NCI-H1930 (cell line): ENCODE measurements at places on chromosomes 2 and 18.
A peak's percentile ranks its signal among the peaks of the same experiment; 100 is the strongest.

DNA sequence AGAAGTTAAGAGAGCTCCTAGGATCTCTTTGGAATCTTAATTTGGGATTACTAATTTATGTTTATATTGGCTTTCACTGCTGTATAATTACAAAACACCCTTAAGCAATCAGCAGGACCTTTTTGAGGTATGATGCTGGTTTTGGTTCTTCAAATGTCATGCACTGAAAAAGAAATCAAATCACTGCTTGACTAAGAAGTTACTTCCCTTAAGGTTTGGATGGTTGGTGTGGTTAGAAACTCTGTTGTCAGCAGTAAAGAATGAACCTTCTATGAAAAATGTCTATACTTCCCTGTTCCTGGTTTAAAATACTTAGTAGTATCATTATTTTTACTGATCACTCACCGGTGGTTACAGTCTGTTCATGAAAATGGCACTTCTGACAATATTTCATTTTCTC lies 5.5 kb downstream of the COLEC12 start:
- no peak for DNase-seq

DNA sequence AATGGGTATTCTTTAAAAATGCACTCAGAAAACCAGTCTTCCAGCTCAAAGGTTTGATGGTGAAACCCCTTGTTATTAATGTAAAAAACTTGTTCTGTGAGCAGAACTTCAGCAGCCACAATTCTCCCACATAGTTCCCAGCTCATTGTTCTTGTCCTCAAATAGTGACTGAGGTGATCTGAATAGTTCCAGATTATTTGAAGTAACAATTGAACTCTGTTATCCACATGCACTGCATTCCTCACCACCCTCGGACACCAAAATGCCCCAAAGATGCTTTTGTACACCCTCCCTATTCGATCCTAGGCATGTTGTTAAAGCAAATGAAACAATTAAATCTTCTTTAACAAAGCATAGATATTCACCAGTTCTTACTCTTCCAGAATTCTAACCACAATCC lies 2186.8 kb upstream of the CELF4 start:
- DNase-seq, result no peak

GRCh38 chr2:182540252-182540651 lies 113.4 kb upstream of the PDE1A start:
- no peak for DNase-seq

DNA sequence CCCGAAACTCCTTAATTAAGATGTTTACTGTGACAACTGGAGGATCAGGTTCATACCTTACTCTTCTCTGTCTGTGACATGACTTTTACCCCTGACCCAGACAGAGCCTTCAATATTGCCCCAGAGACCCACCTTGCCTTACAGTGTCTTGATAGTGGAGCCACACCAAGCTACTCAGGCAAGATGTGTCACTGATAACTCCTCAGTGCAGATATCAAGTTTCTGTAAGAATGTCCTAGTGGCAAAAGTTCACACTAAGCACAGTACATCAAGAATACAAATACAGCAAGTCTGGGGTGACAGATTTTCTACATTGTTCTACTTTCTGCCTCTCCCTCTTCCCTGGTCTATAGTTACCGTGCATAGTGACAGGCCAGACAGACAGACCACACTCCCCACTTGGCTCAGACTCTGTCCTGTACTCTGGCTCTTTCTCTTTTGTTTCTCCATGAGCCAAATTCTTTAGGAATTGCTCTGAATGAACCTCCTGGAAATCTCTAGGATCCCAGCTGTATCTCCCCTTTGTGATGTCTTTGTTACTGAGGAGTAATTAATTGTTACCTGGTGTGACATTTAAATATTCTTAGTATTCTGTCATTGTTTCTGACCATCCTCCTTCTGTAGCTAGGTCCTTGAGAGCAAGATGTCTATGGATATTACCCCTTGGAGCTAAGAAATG lies 24.1 kb upstream of the APOB start:
- no peak for DNase-seq

GRCh38 chr2:1730015-1730927 lies 14.0 kb downstream of the PXDN start:
- DNase-seq, result no peak

GRCh38 chr2:241540771-241541561 lies 17.6 kb upstream of the BOK start:
- peak; percentile 60 for DNase-seq
